ENCODE measurements at places on chromosomes 12 and 14.

DNA sequence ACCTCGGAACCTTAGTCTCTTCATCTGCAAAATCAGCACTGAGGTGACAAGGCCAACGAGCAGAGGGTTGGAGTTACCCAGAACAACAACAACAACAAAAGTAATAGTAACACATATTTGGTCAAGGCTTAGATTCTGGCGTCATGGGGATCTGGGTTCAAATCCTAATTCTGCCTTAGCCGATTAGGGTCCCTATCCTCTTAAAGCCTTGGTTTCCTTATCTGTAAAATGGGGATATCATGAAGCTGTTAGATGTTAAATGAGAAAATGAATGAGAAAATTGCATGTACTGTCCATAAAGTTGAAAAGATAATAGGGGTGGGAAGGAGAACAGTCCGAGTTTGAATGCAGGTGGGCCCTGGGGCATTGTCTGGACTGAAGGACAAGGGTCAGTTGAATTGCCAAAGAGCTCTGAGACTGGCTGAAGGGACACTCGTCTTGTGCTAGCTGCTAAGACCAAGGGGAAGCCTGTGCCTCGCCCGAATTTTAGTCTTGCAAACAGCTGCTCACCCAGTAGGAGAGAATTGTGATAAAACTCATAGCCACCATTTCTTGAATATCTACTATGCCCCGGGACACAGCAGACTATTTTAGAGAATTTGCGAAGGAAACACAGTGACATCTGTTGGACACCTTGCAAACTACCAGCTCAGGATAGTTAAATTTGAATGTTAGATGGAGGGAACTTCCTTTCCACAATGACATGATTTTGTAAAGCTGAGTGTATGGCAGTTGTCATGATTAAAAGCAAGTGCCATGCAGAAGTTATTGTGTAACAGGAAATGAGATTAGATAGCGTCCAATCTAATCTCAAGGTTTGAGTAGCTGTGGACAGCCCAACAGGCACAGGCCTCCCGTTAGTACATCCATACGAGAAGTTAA is 6.8 kb upstream of the HNF1A start:
- DNase-seq: peak; percentile 84

- DNase-seq: peak; percentile 76
Measured at GRCh38 chr12:9039397-9039977, 50.1 kb downstream of the KLRG1 start.

- DNase-seq: no peak
Measured at GRCh38 chr12:131363393-131363792, 347.5 kb upstream of the SFSWAP start.

DNA sequence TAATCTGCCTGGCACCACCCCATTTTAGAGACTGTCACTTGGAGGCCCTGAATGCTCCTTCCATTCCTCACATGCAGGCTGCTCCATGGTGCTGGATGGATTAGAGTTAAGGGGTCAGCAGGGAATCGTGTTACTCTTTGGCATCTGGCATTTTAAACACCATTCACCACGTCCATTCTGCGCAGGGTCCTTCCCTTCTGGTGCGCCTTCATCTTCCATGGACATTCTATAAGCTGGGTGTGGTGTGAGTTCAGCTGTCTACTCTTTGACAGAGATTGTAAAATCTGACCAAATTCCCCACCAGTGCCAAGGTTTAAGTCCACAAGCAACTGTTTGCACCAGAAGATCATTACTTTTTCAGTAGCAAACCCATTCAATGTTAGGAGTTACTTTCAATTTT is 47.8 kb downstream of the GIT2 start:
- no peak for DNase-seq

DNA sequence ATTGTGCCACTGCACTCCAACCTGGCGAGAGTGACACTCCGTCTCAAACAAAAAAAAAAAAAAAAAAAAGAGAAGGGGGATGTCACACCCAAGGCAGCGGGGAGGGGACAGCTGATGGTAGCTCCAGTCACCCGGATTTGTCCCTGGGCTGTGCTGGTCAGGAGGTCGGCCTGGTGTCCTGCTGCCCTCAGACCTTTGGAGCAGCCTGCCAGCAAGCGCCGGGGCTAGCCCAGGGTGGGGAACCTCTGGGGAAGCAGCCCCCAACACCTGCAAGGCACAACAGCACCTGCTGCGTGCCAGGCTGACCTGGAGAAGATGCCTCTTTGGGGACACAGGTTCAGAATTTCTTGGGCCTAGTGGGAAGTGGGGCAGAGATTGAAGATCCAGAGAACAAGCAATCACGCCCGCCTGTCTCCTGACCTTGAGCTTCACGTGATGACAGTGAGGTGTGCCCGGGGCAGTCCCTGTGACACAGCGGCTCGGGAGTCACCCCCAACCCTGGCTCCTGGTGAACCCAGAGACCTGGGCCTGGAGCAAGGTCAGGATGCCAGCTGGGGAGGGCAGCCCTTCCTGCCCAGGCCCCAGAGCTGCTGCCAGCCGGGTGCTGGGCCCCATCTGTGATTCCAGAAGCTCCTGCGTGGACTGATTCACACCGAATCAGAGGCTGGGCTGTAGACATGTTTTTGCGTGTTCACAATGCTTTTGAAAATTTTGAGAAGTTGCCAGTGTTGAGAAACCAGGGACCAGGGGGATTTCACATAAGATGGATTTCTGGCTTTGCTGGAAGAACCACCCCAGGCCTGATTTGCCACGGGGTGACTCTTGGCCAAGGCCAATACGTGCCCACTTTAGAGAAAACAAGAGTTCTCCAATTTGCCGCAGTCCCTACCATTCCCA is 66.4 kb downstream of the RFLNA start:
- no peak for DNase-seq

GRCh38 chr14:95477411-95478269 is 38.8 kb downstream of the SYNE3 start:
- no peak for DNase-seq

- DNase-seq: peak; percentile 80
Measured at GRCh38 chr12:15563663-15564062, 225.5 kb downstream of the EPS8 start.

DNA sequence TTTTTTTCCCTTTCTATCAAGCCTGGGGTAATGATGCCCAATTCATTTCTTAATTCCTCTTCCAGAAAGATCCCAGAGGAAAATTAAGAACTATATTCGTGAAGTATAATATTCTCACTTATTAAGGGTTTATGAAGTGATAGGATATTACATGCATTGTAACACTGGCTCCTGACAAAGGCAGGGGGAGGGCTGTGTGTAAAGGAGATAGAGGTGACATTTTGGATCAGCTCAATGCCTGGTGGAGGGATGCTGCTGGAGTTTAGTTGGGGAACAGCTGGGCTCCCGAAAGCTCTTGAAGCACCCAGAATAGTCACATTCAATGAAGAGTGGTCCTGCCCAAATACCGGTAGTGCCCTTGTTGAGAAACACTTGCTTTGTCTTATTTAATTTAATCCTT is 774 bp downstream of the SERPINA11 start:
- no peak for DNase-seq

GRCh38 chr14:104876251-104876699 is 11.2 kb downstream of the CEP170B start:
- peak; percentile 82 for DNase-seq

- DNase-seq: no peak
Measured at GRCh38 chr12:2756756-2757155, 38.0 kb upstream of the FKBP4 start.

GRCh38 chr12:67786086-67786485 is 137.5 kb downstream of the DYRK2 start:
- DNase-seq: no peak

GRCh38 chr12:31966558-31967205 is 7.5 kb downstream of the RESF1 start:
- no peak for DNase-seq

DNA sequence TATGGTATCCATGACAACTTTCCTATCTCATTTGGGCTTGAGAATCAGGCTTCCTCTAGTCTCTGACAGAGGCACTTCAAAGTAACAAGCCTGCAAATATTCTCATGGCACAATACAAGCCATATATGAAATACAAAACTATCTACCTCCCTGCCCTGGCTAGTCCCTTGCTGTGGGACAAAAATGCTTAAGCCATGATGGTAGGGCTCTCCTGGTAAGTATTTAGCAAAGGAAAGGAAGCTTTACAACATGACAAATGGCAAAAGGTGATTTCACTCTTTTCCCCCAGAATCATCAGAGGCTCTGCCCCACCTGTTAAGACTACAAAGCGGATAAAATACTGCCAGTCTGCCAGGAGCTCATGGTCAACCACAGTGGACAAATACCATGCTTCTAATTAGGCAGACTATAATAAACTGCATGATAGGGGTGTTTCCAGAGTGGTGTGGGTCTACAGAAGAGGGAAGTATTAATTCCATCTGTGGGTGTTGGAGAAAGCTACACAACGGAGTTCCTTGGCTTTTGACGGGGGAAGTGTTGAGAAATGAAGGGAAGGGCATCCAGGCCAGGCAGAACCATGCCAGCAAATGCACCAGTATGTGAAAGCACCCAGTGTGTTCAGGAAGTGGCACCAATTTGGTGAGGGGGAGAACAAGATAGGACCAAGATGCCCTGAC is 92.9 kb downstream of the SPTSSA start:
- no peak for DNase-seq

GRCh38 chr12:117408161-117408791 is 46.9 kb upstream of the NOS1 start:
- no peak for DNase-seq

- peak; percentile 89 for DNase-seq
Measured at GRCh38 chr14:89767861-89768268, 186.7 kb downstream of the EFCAB11 start.

DNA sequence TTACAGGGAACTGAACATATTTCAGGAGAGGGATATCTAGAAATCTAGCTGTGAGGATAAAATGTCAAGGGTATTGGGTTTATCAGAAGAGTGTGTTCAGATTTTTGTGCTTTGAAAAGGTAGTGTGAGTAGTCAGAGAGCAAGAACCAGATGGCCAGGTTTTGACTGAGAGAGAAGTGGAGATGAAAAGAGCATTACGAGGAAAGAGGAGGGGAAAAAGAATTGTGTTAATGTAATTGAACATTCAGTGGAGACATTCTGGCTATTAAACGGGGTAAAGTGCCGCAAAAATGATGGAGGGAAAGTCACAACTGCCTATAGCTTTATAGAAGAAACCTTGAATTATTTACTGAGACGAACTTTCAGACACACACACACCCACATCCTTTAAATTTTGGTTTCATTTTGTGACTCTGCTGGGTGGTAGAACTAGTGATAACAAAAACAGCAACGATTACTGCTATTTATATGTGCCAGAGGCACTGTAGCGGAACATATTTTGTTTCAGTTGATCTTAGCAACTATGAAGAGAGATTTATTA is 213.6 kb downstream of the ERC1 start:
- DNase-seq: peak; percentile 69

DNA sequence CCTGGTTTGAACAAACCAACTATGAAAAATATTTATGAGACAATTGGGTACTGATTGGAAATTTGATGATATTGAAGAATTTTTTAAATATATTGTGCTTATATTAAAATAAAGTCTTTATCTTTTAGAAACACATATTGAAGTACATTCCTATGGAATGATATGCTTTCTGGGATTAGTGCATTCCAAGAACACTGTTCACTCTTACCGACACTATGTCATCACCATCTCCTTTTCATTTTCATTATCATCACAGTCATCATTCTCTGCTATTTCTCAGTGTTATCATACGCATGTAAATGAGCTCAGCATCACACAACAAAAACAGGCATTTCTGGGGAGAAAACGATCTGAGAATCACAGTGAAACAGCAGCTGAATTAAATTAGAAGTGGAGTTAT is 513.3 kb upstream of the CCDC196 start:
- no peak for DNase-seq

DNA sequence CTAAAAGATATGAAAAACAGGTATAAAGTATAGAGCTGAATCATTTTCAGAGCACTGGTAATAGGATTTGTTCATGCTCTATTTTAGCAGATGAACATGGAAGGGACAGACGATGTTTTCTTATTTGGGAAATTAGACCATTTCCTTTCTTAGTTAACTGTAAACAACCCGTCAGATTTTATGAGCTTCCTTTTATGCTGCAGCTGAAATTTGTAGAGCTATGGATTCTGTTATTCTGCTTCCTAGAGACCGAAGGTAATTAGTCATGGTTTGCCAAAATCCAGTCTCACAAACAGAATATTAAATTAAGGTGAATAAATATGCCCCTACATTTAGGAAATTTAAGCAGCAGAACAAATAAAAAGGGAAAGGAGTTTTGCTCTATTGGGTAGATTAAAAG is 180.2 kb upstream of the SYT1 start:
- no peak for DNase-seq

DNA sequence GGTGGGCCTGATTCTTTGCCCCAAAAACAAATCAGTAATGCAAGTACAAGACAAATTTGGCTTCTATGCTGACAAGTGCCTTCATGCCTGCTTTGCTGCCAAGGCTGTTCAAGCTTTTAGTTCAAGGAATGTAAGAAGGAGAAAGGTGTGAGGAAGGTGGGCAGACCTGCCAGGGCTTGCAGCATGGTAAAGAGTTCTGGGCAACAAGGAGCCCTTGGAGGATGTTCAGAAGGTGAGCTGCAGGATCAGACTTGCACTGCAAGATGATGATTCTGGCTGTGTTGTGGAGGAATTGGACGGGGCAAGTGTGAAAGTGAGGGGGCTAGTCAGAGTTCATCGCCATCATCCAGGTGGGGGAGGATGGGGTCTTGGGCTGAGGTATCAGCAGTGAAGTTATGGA is 167.9 kb downstream of the NUAK1 start:
- DNase-seq: no peak

GRCh38 chr14:51554339-51554920 is 97.3 kb upstream of the FRMD6 start:
- no peak for DNase-seq

DNA sequence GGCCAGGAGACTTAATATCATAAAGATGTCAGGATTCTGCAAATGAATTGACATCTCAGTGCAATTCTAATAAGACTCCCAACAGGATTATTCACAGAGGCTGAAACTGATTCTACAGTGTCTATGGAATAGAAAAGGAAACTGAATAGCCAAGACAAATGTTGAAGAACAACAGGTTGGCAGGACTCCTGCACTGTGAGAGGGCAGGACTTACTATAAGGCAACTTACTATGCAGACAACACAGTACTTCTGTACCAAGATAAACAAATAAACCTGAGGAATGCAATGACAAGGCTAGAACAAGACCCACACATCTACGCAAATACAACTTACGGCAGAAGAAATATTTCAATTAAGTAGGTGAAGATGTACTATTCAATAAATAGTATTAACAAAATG is 132.2 kb upstream of the FKBP4 start:
- DNase-seq: no peak

DNA sequence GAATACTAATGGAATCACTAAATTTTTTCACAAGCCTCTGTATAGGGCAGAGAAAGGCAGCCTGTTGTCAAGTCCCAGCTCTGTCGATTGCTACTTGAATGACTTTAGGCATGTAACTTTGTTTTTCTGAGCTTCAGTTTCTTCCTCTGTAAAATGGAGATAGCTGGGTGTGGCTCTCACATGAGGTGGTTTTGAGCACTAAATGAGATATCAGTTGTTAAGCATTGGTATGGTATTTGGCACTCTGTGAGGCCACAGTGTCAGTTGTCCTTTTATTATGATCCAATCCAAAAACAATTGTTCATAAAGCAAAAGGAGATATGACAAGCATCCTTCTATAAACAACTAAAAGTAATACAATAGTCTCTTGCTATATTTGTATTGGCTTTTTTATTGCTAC is 120.6 kb downstream of the DUSP6 start:
- no peak for DNase-seq
